GM03348 (cell line): ENCODE measurements at places on chromosomes 2 and 18.
A peak's percentile ranks its signal among the peaks of the same experiment; 100 is the strongest.

GRCh38 chr2:240886023-240886565, 9.9 kb downstream of the MAB21L4 start:
- DNase-seq: no peak

DNA sequence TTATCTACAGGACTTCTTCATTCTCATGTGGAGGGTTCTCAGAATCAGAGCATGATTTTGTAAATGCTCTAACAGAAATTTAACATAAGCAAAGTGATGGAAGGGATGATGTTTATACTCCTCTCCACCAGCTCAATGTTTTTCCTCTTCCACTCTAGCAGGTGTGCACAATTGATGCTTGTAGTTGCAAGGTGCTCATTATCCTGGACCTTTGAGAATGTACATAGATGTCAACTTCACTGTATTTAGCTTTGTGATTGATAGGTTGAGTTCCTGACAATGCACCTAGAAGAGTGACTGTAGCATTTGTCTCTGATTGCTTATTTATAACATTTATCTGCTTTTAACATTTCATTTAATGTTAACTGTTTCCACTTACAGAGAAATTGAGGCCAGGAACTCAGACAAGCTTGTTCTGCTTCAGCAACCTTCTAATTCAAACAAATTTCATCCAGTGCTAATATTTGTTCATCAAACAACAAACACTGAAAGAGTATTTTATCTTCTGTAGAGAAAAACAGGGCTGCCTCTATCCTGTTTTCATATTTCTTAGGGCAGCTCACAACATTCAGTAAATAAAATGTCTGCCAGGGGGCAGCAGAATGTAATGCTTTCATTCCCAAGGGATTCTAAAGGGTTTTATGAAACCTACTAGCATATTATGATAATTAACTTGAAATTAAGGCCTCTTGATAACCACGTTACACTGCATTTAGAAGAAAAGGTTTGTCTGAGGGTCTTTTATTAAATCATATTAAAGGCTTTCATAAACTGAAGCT, 127.9 kb upstream of the NOL4 start:
- no peak for DNase-seq

DNA sequence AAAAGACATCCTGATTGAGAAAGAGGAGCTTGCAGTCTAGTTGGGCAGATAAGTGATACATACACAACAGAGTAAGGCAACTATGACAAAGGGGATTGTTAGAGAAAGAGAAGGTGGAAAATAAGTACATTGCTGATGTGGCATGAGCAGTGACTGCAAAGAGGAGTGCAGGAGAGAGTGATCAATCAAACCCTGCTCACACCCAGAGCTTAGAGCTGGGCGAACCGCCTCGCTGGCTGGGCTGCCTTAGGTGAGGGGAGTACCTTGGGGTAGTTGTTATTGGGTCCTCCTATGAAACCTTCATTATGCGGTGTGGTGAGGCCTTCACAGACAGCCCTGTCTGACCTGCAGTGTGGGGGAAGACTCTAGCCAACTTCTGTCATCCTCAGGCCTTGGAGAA, 161.7 kb downstream of the FHOD3 start:
- no peak for DNase-seq

DNA sequence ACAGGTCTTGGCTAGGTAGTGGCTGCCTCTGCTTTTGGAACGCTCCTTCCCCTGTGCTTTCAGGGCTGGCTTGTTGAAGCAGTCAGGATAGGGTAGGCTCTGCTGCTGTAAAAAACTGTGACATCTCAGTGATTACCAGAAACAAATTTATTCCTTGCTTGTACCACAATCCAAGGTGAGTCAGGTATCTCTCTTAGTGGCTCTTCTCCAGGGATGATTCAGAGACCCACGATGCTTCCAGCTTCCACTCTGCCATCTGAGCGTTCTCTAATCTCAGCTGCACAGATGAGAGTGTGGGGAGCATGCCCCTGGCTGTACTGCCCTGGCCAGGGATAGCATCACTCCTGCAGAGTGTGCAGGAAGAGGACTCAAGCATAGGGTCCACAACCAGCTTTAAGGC, 174.9 kb downstream of the VAPA start:
- DNase-seq: no peak

- no peak for DNase-seq
These were observed 25.8 kb downstream of the CAPN13 start for GRCh38 chr2:30781451-30781850.

DNA sequence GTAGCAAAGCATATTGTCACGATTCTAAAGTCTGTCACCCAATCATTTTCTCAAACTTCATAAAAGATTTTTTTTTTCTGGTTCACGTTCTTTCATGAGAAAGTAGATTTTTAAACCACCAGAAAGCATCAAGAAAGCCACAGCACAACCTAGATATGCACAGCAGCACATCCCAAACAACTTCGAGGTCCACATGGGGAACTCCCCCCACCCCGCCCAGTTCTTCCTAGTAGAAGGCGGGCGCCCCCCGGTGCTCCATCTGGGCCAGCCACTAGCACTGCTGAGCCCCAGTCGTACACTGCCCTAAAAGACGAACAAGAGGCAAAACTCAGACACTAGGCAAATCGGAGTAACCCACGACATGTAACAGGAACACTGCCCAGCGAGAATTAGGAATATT, 15.5 kb downstream of the HDLBP start:
- DNase-seq: no peak

DNA sequence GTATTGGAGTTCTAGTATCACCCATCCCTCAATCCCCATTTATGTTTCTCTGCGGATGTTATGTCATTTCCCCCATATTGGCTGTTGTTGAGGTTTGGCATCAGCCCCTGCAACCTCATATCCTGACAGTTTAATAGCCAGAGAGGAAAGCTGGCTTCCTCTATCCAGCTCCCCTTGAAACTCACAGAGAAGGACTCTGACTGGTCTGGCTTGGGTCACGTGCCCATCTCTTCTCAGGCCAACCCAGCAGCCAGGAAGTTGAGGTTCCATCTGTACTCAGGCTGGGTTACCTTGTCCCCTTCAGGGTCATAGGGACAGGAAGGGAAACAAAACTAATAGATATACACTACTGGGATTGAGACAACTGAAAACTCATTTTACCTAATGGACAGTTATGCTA, 148.0 kb upstream of the SLC14A2 start:
- DNase-seq: no peak

DNA sequence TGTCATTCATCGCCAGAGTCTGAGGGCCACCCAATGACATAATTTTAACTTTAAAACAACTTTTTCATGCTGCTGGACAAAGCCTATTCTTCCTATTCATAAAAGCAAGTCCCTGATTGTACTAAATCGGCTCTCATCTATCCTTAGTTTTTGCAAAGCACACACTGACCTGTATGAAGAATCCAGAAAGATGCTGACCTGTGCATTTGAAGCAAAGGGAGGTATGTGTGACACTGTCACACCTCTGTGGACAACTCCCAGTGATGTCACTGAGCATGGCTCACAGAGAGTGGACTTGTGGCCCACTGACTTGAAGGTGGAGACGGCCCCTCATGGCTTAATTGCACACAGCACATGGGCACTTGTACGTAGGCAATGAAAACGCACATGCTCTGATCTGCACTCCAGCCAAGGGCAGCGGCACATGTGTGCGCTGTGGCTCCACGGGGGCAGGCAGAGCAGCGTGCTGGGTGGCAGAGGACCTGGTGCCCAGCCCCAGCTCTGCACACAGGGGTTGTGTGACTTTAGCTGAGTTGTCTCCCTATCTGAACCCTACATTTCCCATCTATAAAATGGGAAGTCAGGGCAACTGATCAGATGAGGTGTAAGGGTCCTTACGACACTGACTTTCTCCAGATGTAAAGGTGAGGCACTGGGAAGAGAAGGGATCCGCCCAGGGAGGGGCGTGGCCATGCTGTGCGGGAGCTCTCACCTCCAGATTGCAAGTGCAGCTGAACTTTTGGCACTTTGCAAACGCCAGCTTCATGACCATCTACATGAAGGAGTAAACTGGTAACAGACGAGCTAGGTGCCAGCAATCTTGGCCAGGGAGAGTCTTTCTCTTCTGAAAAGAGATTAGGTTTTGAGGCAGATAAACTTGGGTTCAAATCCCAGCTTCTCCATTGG, 14.3 kb upstream of the ODC1 start:
- DNase-seq: no peak

DNA sequence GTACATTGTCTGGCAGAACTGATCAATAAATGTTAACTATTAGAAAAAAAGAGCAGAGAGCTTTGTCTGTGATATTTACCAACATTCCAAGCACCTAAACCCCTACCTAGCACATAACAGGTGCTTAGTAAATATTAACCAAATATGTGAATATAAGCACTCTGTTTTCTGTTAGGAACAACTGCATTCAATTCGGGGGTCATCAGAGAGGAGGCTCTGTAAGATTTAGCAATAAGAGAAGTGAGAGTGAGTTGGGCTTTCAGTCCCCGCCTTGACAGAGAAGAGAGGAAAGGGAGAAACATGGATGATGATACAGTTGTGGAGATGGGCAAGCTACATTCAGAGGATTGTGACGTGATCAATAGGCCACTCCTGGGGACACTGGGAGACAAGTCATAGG, 47.7 kb downstream of the MYOM1 start:
- no peak for DNase-seq

GRCh38 chr2:105394951-105395611, 3.8 kb downstream of the FHL2 start:
- no peak for DNase-seq

DNA sequence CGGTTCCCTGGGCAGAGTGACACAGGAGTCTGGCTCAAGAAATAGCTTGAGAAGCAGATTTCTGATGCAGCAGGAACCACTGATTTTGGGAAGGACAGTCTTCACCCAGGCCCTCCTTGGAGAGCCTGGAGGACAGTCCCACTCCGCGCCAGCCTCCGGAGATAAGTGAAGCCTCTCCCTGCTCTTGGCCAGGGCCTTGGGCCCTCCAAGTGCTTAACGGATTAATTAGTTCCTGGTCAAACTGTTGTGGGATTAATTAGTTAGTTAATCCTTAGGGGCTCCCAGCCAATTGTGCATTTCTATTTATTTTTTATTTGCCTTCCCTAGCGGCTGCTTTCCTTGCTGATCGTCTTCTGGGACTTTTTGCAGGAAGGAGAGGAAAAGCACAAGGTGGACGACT, 19.6 kb downstream of the CPLX4 start:
- no peak for DNase-seq

DNA sequence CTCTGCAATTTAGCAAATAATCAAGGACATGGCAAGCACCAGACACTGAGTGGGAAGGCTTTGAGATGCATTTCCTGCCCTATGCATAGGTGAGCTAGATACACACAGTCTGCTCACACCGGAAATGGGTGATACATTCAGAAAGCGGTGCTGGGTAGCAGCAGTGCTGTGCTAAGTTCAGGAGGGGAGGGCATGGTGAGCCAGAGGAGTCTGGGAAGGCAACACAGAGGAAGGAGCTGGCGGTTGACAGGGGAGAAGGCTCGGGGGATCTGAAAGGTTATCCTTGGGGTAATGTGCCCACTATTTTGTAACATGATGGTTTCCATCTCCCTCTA, 57.4 kb upstream of the EPAS1 start:
- DNase-seq: no peak

DNA sequence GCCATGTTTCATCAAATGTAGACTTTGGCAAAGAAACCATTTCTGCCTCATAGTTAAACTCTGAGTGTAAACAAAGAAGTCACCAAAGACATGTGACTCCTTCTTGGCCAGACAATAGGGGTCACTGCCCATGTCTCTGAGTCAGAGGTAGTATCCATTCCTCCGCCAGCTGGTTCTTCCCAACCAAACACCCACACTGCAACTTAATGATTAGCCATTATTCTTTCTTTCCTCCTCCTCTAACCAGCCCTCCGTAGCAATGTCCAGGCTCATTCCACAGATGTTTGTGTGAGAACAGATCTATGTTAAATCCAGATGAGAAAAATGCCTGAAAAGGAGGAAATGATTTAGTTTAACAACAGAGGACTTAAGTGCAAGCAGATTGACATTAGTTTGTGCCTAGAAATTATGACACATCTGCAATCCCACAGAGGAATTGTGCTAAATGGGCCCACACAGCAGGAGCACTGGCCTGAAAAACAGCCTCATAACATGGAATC, 127.9 kb upstream of the SH3BP4 start:
- peak; percentile 93 for DNase-seq

DNA sequence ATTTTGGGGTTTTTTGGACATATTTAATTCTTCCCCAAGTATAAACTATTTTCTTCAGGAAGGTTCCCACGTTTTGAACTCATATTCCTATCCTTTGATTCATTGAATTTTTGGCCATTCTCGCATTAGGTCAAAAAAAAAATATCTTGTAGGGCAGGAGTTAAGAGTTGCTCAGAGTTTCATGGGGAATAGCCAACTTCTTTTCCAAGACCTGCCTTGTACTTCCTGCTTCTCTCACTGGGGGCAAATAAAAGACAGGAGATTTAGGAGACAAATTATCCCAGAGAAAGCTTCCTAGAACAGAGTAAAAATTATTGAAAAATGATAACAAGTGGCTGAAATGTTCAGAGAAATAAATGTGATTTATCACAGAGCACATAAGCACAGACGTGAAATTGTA, 55.2 kb upstream of the BCL11A start:
- no peak for DNase-seq

GRCh38 chr2:205901491-205901890, 184.5 kb downstream of the INO80D start:
- DNase-seq: no peak

GRCh38 chr18:58520969-58521368, 107.9 kb downstream of the ALPK2 start:
- DNase-seq: no peak

DNA sequence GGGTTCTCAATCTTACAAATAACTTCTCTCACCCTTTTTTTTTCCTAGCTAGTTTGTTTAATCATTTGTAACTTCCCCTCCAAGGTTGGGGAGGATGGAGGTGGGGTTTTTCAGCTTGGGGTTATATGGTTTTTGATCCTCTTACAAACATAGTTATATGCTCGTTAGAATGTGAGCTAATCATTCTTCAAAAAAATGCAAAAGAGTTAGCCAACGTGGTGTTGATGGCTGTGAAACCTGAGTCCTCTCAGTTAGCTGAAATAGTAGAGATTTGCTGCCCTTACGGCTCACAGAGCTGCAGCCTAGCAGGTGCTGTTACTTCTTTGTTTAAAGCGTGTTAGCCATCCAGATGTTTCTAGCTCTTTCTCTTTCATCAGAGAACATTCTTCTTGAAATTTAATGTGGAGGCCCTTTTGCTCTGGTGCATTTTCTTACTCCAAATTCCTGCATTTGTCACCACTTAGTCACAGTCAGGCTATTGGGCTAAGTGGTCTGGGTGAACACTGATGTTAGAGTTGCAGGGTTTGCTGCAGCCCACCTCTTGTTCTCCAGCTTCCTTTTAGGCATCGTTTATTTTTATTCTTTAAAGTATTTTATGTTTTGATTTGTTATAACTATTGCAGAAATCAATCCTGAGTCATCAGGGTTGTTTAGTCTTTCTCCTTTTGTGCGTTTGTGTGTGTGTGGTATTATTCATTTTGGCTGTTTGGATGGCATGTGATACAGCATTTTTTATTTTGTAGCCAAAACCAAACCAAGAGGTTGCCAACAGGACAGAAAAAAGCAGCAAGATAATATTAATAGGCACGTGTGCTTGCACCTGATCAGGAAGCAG, 41.1 kb downstream of the LIMS1 start:
- DNase-seq: peak; percentile 60

DNA sequence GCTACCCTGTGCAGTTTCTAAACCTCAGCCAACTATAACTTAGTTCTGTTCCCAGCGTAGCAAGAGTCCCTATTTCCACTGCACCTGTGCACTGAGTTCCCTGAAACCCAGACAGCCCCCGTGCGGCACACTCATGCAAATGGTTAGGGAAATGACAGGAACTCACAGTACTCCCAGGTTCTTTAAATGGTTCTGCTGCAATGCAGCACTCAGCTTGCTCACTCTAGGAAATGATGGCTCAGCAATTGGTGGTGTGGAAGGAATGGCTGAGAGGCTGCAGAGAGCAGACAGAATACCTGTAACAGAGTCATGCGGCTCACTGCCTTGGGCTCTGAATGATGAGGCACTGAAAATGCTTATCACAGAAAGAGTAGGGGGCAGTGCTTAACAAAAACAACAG, 143.0 kb downstream of the RAD51AP2 start:
- no peak for DNase-seq
